Amniotic epithelial cell (primary cell): ENCODE measurements at places on chromosomes 5 and 9.

GRCh38 chr5:168946363-168946762 lies 354.6 kb downstream of the SLIT3 start:
- DNase-seq: no peak

GRCh38 chr5:111144352-111144930 lies 52.3 kb downstream of the WDR36 start:
- DNase-seq: peak; percentile 35

DNA sequence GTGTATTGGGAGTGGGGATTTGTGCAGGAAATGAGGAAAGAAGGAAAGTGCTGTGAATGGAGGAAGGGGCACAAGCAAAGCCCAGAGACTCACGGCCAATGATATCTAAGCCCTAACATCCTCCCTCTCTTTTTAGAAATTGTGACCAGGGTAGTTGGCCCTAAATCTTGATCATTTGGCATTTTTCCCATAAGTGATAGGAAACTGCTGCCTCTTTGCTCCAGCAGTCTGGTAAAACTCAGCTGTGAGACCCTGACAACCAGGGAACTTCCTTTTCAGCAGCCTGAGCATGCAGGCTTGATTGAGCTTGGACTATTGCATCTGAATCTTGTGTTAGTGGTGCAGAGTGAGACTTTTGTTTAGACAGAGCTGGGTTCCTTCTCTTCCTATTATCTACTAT lies 9.6 kb upstream of the ADRB2 start:
- DNase-seq: no peak

DNA sequence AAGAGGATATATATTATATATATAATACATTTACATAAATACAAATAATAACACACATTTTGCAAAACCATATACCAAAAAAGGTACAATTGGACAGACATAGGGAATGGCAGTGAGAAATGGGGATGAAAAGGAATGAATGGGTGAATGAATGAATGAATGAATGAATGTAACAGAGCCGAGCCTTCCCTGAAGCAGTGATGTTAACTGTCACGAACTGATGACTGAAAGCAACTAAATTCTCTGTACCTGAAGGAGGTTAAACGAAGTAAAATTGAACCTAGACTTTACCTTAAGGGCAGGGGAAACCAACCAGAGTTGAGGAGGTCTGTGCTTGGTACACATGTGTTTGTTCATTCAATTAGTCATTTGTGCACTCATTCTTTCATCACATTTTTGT lies 169.6 kb upstream of the TBC1D2 start:
- no peak for DNase-seq

- DNase-seq: peak; percentile 93
Measured at GRCh38 chr9:7216004-7216841, 458.4 kb downstream of the KDM4C start.

DNA sequence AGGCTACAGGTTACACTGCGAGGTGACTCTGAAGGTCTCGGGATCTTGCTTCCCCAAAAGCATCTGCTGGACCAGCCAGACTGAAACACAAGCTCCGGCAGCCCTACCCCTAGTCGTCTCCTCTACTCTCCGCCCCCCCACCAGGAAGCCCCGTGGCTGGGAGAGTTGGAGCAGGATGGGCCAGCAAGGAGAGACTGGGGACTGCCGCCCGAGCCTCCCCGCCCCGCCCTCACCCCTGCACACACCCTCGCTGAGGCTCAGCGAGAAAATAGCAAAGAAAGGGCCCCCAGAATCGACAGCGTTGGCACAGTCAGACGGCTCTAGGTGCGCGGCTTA lies 1.3 kb downstream of the TRIM7 start:
- DNase-seq: no peak

DNA sequence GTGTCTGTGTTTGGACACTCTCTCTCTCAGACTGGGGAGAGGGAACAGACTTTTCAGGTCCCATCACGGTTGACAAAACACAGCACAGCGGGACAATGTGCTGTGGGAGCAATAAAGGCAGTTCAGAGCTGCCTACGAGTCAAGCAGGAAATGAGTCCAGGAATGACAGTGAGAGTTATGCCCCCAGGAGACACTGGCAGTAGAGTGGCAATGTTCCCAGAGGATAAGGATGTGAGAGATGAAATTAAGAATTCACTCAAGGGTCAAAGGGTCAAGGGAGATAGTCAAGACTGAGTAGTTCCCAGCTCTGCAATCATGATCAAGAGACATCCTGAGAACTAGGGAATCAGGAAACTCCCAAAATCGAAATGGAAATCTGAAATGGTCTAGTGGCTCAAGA lies 156.1 kb downstream of the LURAP1L start:
- peak; percentile 11 for DNase-seq

DNA sequence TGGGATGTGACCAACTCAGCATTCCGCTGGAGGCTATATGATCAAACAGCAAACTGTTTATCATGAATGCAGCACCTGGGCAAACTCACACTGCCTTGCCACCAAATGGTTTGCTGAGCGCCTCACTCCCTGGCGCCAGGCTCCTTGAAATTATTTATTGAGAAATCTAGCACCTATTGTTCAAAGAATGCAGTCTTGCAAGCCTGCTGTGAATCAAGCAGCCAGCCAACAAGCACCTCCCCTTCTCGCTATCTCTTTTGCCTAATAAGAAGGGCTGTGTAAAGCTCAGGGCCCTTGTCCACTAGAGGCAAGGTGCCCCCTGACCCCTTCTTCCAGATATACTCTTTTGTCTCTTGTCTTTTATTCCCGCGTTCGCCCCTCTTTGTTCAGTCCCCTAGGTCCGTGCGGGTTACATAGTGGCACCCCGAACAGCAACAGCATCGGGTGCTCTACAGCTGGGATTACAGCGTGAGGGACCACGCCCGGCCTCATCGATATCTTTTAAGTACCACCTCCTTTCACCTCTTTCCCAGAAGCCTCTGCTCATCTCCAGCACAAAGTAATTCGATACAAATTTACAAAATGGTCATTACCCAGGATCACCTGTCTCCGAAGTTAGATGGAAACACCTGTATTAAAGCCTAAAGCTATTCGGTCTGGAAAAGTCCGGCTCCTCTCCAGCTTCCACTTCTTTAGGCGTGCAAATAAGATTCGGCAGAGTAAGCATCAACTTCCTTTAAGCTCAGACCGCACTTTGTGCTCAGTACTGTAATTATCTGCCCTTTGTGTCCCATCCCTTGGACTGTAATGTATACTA lies 896 bp downstream of the RIGI start:
- DNase-seq: peak; percentile 50

- no peak for DNase-seq
Measured at GRCh38 chr9:101893661-101894646, 155.5 kb upstream of the GRIN3A start.

DNA sequence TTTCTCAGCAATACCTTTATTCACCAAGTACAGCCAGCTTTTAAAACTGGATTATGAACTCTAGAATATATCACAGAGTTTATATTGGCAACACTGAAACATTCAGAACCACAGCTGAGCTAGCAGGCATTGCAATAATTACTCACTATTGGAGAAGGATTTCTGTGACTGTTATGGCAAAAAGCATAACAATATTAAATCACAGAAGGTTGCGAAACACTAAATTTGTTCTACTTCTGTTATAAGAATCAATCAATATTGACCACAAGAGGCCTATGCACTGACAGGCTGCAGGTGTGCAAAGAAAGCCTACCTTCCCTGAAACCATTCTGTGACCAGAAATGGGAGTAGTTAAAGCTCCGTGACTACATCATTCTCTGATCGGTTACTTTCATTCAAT lies 59.2 kb downstream of the AP3B1 start:
- DNase-seq: peak; percentile 24

- DNase-seq: no peak
Measured at GRCh38 chr5:2381861-2382260, 369.6 kb downstream of the IRX2 start.

DNA sequence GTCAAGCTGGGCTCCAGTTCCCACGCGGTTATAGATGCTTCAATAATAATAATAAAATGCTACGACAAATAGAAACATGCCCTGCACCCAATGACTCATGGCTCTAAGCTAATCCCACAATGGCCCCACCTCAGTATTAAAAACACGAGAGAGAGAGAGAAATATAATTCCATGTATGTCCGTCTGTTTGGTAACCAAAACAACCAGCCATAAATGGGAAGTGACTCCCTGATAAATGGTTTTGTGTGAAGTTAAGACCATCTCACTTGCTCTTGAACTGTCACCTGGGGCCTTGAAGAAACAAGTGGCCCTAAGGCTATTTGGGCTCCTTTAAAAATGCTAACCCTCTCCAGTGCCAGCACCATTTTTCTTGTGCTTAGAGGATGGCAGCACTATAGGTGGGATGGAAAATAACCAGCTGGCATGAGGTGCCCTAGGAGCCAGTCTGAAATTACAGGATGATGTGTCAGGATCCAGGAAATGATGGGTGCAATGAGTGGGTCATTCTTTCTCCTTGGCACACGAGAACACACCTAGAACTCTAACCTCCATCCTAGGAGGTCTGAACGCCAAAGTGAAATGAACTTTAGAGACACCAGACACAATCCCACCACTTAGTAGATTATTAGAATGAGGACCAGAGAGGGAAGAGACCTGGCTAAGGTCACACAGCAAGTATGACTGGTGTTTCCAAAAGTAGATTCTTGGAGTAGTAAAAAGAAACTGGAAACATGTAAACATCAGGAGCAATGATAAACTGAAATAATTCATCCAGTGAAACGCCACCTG lies 35.7 kb upstream of the ADRB2 start:
- DNase-seq: no peak

GRCh38 chr5:31954091-31954490 lies 220.0 kb downstream of the GOLPH3 start:
- peak; percentile 62 for DNase-seq

DNA sequence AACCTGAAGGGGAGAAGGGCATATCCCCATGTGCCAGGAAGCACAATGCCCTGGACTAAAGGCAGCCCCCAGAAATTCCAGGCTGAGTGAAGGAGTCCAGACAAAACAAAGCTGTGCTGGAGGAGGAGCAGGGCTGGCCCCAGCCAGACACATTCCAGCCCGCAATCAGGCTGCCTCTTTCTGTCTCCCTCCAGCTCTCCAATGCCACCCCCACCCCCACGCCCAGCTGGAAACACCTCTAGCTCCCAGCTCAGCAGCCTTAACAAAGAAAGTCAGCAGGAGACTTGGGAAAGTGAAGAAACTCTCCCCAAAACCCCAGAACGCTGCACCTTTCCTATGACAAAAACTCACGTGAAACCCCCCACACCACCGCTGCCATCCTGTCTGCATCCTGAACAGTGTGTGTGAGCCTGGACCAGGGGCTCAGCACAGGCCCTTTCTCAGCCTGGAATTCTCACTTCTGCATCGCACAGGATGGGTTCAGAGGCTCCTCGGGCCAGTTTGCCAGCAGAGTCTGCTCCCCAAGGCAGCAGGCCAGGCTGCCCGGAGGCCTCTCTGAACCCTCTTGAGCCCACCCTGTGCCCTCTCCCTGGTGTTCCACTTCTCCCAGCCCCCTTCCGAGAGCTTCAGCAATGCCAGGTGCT lies 96.2 kb upstream of the ICE1 start:
- peak; percentile 45 for DNase-seq

- no peak for DNase-seq
Measured at GRCh38 chr9:8628791-8629190, 829.2 kb upstream of the DMAC1 start.

DNA sequence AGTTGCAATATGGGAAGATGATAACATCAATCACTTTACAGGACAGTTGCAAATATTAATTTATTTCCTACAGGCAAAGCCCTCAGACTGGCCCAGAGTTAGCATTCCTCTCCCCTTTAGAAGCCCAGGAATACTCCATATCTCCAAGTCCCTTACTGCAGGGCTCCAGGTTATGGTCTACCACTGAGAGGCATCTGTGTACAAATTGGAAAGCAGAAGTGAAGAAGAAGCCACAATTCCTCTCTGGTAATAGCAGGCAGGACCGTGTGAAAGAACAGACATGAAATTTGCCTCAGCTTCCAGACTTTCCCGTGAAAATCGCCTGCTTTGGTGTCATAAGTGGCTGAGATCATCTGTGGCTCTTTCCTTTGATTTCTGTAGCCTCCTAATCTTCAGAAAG lies 289.6 kb downstream of the GLIS3 start:
- DNase-seq: no peak

DNA sequence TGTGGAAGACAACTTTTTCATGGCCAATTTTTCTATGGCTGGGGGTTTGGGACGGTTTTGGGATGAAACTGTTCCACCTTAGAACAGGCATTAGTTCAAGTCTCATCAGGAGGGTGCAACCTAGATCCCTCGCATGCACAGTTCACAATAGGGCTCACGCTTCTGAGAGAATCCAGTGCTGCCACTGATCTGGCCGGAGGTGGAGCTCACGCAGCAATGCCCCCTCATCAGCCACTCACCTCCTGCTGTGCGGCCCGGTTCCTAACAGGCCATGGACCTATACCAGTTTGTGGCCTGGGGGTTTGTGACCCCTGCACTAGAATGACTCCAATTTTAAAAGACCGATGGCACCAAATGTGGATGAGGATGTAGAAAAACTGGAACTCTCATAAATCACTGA lies 127.2 kb upstream of the IER5L start:
- no peak for DNase-seq

DNA sequence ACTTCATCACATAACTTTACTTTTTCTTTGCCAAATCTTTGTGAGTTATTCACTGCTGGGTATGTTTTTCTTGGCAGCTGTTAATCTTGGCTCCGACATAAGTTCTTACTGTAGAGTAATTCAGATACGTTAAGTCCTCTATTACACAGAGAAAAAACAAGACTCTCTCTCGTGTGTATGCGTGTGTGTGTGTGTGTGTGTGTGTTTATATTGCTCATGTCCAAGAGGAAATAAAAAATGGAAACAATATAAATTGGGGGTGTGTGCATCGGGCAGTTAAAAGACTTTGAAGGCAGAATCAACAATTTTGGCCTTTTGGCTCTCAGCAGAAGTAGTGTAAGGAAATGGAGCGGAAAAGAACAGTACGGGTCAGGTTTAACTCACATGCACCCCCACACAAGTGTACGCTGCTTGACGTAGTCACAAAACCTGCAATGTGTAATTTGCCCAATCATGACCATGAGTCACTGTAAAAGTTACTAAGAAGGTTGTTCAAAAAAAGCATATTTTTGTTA lies 67.2 kb upstream of the IFNE start:
- peak; percentile 95 for DNase-seq

- no peak for DNase-seq
Measured at GRCh38 chr5:4737868-4738267, 402.3 kb upstream of the ADAMTS16 start.

DNA sequence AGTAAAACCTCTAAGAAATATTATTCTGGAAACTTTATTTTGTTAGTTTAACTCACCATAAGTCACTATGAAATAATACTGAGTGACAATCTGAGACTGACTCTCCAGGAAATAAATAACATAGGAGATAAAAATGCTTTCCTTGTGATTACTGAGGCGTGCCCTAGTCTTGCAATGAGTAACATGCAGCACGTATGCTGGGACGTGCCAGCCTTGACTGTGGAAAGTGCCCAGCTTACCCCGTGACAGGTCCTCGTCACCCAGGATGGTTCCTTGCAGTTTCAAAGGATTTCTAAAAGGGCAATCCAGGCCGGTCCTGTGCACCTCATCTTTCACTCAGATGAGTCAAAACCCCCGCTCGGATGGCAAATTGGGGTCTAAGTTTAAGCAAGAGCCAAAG lies 720.8 kb upstream of the ADAMTS16 start:
- DNase-seq: no peak

DNA sequence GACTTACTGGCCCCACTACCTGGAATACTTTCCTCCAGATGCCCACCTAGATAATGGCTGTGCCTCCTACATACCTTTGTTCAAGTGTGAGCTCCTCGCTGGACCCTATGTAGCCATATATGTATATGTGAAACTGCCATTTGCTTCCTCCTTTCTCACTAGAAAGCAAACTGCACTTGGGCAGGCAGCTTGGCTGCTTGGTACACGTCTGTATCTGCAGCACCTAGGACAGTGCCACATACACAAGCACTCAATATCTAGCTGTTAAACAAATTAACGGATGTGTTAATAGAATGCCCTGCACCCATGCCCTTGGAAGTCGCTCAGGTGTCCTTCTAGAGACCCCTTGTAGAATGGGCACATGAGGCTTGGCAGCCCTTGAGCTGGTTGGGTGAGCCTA lies 301.5 kb downstream of the SEMA5A start:
- DNase-seq: no peak
